Stimulated activated CD4-positive, alpha-beta T cell treated with anti-CD3 and anti-CD28 coated beads, Interleukin-4, amount 100 ng/mL, for 1 hour (primary cell): ENCODE measurements at places on chromosomes 3 and 15.
A peak's percentile ranks its signal among the peaks of the same experiment; 100 is the strongest.

- peak; percentile 63 for DNase-seq
These were observed 22.1 kb downstream of the ACKR2 start for GRCh38 chr3:42831321-42831713.

- DNase-seq, result no peak
These were observed 20.6 kb downstream of the CMC1 start for GRCh38 chr3:28262001-28262400.

DNA sequence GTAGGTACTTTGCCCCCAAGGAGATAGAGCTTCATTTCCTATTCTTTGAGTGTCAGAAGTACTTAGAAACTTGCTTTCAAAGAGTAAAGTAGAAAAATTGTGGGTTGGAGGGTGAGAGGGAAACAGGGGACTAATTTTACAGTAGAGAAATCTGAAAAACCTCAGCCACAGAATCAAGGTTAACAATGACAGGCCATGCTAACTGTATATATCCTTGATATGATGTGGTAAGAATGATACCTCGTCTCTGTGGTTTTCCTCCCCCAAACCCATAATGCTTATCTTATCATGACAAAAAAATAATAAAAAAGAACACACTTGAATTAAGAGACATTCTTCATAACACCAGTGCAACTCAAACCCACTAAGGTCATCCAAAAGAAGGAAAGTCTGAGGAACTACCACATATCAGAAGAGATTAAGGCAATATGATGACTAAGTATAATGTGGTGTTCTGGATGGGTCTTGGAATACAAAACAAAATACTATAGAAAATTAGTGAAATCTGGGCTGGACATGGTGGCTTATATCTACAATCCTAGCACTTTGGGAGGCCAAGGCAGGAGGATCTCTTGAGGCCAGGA is 360.4 kb downstream of the ULK4 start:
- no peak for DNase-seq

DNA sequence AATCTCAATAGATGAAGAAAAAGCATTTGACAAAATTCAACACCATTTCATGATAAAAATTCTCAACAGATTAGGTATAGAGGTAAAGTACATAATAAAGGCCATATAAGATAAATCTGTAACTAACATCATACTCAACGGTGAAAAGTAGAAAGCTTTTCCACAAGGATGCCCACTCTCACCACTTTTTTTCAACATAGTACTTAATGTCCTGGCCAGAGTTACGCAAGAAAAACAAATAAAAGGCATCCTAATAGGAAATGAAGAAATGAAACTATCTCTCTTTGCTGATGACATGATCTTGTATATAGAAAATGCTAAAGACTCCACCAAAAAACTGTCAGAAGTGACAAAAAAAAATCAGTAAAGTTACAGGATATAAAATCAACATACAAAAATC is 33.0 kb downstream of the THBS1 start:
- no peak for DNase-seq

- DNase-seq, result no peak
These were observed 127.6 kb downstream of the ARNT2 start for GRCh38 chr15:80531796-80532195.

DNA sequence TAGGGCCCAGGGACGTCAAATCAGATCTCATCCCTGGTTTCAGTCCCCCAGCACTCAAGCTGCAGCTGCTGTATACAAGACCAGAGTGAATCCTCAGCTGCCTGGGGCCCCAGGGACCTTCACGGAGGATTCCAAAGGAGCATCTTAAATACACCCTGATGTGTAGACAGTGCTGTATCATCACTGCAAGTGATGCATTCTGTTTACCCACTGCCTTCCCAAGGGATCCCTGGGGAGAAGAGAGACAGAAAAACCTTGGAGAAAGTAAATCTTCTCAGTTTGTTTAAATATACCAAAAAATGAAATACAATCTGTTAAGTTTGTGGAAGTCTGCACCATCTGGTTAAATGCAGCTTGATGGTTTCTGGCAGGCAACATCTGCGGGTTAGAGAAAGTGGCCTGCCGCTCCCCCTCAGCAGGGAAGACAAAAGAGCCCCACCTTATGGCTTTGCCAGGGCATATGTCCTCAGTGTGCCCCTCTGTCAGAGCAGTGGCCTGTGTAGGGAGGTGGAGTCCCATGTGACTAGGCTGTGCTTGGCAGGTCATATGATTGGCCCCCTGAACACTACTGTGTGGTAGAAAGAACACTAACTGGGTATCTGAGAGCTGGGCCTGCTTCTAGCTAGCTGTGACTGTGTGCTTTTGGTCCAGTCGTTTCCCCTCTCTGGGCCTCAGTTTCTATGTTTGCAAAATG is 222.2 kb upstream of the TRIM42 start:
- DNase-seq, result no peak

DNA sequence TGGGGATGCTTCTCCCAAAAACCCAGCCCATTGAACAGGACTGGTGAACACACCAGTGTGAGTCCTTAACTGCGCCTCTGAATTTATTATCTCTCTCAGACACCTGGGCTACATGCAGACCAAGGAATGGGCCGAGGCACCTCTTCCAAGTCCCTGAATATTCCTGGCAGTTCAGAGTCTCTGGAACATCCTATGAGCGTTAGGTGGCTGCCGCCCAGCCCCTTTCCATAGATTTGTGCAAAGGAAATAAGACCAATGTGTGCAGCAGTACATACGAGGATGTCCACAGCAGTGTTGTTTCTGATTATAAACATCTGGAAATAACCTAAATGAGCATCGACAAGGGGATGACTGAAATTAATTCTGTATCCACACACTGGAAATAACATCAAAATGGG is 104.9 kb upstream of the RPL32 start:
- DNase-seq, result no peak

DNA sequence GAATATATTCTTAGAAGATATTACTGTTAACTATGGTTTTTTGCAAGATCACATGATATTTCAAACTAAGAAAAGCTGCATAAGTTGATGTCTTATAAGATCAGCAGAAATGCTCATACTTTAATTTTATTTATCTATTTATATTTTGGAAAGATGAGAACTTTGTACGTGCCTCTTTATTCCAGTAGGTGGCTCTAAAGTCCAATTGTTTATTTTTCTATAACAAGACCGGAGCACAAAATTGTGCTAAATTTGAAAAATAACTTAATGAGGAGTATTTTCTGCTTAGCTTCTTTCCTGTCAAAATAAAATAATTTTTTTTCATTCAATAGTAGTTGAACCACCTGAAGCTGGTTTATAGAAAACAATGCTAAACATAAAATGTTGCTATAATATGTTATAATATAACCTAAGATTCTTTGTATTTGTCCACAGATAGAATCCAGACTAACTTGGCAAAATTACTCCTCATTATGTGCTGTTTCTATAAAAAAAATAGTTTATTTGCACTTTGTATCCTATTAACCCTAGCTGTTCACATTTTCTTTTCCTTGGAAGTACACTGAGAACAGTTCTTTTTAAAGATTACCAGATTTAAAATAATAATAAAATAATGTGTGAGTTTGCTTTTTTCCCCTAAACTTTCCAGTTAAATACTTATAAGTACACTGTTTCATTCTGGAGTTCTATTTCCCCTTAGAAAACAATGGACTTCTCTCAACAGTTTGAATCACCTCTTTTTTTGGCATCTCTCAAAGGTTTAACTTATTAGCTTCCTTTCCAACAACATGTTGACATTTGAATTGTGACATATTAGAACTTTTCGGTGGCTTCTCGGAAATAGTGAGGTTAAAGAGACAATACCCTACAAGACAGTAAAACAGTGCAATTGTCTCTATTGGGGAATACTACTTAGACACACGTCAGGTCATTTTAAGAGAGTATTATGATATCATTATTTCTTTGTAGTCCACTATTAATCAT is 530.0 kb downstream of the MECOM start:
- DNase-seq, result no peak
